ENCODE measurements at places on chromosomes 1 and 21. TPM values are rescaled to one million over a fixed set of nuclear protein-coding genes. Genes with fewer than 3 reads are reported as not detected.

SLX9 gene
- total RNA-seq, result 9.4 TPM

C1orf226 gene
- total RNA-seq, result 0.29 TPM

GCSAML gene
- not detected for total RNA-seq

KRTAP12-2 gene
- total RNA-seq, result not detected

ADAMTS5 gene
- 39.1 TPM for total RNA-seq

C1orf94 gene
- total RNA-seq, result not detected

CEP104 gene
- total RNA-seq, result 21.7 TPM

HNRNPCL1 gene
- total RNA-seq, result not detected

All from osteoblast (primary cell).